Caco-2 (cell line): ENCODE measurements at places on chromosomes 1 and 21. TPM values are rescaled to one million over a fixed set of nuclear protein-coding genes. Genes with fewer than 3 reads are reported as not detected.

- DNase-seq: no peak
Measured at GRCh38 chr1:87106867-87107266, 192.4 kb downstream of the HS2ST1 start.

DNA sequence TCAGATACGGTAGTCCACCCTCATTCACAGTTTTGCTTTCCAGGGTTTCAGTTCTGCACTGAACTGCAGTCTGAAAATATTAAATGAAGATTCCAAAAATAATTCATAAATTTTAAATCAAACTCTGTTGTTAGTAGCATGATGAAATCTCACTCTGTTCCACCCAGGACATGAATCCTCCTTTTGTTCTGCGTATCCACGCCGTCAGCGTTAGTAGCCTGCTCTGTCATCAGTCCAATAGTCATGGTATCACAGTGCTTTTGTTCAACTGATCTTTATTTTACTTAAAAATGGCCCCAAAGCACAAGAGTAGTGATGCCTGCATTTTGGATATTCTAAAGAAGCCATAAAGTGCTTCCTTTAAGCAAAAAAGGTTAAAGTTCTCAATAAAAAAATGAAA is 23.9 kb downstream of the CHD1L start:
- no peak for DNase-seq

The TPTE gene
- not detected in 2 replicates for total RNA-seq

GRCh38 chr1:212587888-212588510 is 20.6 kb upstream of the ATF3 start:
- DNase-seq: no peak

GRCh38 chr21:42652527-42653230 is 742 bp upstream of the PDE9A start:
- DNase-seq: peak; percentile 58

The IKBKE gene
- 9.0 and 12.7 TPM in 2 replicates for total RNA-seq

The CACNA1S gene
- 0.07 TPM in 2 replicates for total RNA-seq

The PCSK9 gene
- total RNA-seq: 29.4 and 31.2 TPM in 2 replicates

- no peak for DNase-seq
Measured at GRCh38 chr1:237199026-237199425, 157.0 kb downstream of the RYR2 start.

The HSD3B2 gene
- total RNA-seq: not detected in 2 replicates

The MTARC1 gene
- 88.7 and 93.0 TPM in 2 replicates for total RNA-seq

DNA sequence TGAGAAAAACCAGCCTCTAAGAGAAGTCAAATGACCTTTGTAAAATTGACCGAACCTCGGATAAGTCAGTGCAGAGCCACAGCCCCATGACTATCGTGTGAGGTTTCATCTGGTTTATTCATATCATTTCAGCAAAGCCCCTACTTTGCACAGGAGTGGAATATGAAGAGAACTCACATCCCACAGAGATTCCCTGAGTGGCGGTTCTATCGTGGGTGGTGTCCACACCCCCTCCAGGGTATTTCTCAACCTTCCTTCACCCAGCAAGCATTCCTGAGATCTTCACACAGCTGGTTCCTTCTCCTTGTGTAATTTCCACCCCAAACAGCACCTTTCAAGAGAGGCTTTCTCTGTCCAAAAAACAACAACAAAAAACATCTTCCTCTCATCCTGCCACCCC is 47.5 kb downstream of the EVA1C start:
- no peak for DNase-seq

GRCh38 chr21:25191141-25191540 is 416.1 kb downstream of the MRPL39 start:
- no peak for DNase-seq

DNA sequence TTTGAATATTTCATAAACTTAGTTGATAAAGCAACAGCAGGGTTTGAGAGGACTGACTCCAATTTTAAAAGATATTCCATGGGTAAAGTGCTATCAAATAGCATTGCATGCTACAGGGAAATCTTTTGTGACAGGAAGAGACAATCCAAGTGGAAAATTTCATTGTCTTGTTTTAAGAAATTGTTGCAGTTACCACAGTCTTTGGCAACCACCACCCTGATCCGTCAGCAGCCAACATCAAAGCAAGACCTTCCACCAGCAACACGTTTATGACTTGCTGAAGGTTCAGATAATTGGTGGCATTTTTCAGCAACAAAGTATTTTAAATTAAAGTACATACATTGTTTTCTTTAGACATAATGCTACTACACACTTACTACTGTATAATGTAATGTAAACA is 47.8 kb downstream of the ADGRL4 start:
- DNase-seq: no peak

- no peak for DNase-seq
Measured at GRCh38 chr1:46587069-46587468, 17.0 kb downstream of the MKNK1 start.

The APOBEC4 gene
- total RNA-seq: not detected in 2 replicates

- no peak for DNase-seq
Measured at GRCh38 chr1:9852410-9853248, 28.9 kb upstream of the CLSTN1 start.

DNA sequence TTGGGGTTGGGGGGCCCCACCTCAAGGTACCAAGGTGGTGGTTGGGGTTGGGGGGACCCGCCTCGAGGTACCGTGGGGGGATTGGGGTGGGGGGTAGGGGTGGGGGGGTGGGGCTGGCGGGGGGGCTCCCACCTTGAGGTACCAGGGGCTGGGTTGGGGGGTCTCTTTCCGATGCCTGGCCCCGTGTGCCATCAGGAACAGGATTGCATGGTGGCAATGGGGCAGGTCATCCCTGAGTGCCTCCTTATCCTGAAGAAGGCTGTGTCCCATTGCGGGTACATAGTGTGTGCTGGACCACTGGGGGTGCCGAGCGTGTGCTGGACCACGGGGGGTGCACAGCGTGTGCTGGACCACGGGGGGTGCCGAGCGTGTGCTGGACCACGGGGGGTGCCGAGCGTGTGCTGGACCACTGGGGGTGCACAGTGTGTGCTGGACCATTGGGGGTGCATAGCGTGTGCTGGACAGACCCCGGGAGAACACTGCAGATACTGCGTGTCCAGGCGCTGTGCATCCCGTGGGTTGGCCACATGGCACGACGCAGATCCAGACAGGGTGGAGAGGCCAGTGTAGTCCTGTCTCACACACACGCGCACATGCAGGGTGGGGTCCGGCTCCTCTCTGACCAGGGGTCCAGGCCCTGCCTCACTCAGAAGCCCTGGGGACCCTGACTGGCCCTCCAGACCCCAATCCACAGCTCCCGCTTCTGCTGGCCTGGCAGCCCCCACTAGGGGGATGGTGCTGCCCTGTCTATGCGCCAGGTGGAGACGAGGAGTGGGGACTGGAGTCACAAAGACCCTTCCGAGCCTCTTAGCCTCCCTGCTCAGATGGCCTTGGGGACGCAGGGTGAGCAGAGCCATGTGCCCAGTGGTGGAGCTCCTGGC is 4.2 kb downstream of the SCNN1D start:
- DNase-seq: no peak

- DNase-seq: no peak
Measured at GRCh38 chr1:108961752-108962486, 1.4 kb downstream of the CLCC1 start.

GRCh38 chr1:197341626-197342025 is 73.6 kb downstream of the CRB1 start:
- no peak for DNase-seq

GRCh38 chr1:113142791-113143190 is 69.8 kb downstream of the LRIG2 start:
- no peak for DNase-seq

The LRRC53 gene
- total RNA-seq: not detected in 2 replicates

The OLFML3 gene
- total RNA-seq: 29.1 and 36.5 TPM in 2 replicates

The PLXNA2 gene
- total RNA-seq: 3.2 and 5.7 TPM in 2 replicates

The SYTL1 gene
- total RNA-seq: 11.0 and 11.2 TPM in 2 replicates

- DNase-seq: no peak
Measured at GRCh38 chr1:69138172-69138571, 429.6 kb upstream of the LRRC7 start.

The COL8A2 gene
- 0.07 and 0.18 TPM in 2 replicates for total RNA-seq

DNA sequence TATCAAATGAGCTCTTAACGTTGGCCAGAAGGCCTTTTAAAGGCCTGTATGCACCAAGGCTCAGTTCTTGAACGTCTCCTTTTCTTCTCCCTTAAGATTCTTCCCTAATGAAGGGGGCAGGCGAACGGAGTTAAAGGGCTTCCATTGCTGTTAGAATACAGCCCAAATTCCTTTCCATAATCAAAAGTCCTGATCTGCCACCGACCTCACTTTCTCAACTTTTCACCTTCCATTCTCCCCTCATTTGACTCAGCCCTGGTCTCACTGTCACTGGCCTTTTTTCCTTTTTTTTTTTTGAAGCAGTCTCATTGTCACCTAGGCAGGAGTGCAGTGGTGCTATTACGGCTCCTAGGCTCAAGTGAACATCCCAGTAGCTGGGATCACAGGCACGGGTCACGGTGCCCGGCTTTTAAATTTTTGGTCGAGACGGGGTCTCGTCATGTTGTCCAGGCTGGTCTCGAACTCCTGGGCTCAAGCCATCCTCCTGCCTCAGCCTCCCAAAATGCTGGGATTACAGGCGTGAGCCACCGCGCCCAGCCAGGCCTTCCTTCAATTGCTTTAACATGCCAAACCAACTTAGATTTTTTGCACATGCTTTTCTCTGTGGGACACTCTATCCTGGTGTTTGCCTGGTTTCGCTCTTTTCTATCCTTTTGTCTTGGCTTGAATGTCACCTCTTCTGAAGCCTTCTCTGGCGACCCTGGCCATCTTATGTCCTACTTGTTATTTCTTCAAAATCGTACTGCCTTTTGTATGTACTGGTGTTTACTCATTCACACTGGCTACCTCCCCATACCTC is 612 bp upstream of the CMPK1 start:
- DNase-seq: no peak

The AIRE gene
- not detected in 2 replicates for total RNA-seq

- DNase-seq: no peak
Measured at GRCh38 chr1:7262611-7263010, 477.4 kb downstream of the CAMTA1 start.

The OVAAL gene
- not detected in 2 replicates for total RNA-seq

DNA sequence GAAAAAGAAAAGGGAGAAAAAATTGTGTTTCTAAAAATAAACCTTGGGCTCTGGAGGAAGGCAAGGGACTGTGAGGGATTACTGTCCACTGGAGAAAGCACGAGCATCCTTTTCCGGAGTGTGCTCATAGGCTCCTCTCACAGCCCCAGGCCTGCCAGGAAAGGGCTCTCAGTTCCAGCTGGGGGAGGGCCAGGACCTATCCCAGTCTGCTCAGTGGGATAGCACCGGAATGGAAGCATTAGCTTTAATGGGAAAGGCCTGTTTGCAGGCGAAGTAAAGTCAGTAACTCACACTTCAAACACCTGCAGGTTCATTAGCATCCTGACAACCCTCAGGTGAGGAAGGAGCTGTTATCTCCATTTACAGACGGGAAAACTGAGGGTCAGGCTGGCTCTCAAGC is 113.9 kb upstream of the USP24 start:
- DNase-seq: no peak

The TRIM63 gene
- total RNA-seq: not detected in 2 replicates

- DNase-seq: no peak
Measured at GRCh38 chr1:65066419-65066765, 81.6 kb upstream of the AK4 start.

The PLPPR4 gene
- not detected in 2 replicates for total RNA-seq

DNA sequence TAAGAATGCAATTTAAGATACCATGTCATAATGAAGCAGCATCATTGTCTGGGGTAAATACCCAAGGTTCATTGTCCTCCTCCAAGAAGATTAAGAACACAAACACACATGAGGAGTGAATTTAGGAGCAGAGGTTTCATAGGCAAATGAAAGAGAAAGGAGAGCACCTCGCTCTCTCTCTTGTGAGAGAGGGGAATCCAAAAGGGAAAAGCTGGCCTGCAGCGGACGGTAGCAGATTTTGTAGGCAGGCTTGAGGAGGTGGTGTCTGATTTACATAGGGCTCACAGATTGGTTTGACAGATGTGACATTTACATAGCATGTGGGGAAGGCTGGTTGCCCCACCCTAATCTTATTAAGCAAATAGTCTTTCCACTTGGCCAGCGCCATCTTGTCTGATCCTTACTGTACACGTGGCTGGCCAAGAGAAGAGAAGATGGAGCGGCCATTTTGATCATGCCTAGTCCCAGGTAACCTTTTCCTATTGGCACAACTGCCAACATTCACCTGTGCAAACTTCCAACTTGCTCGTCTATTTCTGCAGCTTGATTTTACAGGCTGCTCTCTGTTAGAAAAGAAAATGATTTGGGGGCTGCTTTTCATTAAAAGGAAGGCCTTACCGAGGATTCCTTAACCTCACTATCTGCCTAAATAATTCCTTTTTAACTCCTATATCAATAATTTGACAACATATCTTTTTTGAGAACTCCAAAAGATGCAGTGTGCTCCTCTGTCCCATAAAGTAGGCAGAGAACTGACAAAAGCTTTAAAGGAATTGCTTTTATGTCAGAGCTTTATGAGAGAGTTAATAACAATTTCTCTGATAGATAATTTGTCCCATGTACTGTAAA is 16.0 kb upstream of the LRRC7 start:
- peak; percentile 10 for DNase-seq

DNA sequence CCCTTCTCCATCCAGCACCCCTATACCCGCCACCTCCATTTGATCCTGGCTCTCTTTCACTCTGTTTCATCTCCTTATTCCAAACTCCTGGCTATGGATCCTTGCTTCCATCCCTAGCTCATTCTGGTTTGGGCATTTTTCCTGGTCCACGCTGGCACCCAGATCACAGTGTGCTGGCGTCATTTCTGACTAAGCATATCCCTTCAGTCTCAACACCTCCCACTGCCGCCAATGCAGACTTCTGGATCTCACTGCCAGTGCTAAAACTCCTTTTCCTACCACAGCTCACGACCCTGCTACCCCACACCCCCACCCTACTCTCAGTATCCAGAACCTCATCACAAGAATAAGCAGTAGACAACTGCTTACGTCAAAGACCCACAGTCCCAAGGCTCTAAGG is 16.3 kb downstream of the SEC16B start:
- DNase-seq: no peak

DNA sequence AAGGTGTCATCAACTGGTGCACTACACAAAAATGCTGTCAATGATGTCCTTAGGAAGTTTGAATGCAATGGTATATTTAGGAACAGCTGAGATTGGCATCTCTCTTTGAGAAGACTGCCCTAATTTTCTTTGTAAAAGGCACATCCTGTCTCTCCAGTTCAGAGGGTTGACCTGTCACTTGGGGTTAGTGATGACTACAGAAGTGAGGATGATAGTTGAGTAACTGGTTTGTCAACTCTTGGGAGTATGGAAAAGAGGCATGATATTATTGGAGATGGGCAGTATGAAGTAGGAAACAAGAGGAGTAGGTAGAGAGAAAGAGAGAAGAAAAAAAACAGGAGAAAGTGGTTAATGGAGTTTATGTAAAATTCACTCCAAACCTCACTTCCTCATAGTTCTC is 40.4 kb upstream of the PIGC start:
- no peak for DNase-seq

GRCh38 chr1:61247881-61248752 is 165.8 kb downstream of the NFIA start:
- DNase-seq: no peak
